Fibroblast of the aortic adventitia (primary cell): ENCODE measurements at places on chromosomes 16 and 17. TPM values are rescaled to one million over a fixed set of nuclear protein-coding genes. Genes with fewer than 3 reads are reported as not detected.

GRCh38 chr16:86978445-86979030 lies 338.7 kb downstream of the C16orf95 start:
- no peak for DNase-seq

- DNase-seq = no peak
These were observed 224.7 kb downstream of the ENGASE start for GRCh38 chr17:79299349-79299748.

P2RX5 gene
- 0.27 and 1.2 TPM in 2 replicates for total RNA-seq

- no peak for DNase-seq
These were observed 32.8 kb downstream of the XYLT1 start for GRCh38 chr16:17437981-17438380.

DNA sequence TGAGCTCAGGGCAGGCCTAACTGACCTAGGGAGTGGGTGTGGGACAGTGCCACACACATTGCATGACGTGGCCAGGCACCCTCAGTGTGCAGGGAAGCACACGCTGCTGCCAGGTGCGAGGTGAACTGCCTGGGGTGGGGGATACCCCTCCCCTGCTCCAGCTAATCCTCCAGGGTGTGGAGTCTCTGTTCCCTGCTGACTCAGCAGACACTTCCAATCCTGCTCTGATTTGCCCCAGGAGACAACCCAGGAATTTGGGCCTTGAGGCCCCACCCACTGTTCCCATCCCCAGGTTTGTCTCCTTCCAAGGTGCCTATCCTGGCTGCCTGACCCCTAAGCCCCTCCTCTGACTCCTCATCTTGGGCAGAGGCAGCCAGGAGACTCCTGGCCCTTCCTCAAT lies 10.7 kb downstream of the DLX3 start:
- no peak for DNase-seq

GRAP gene
- total RNA-seq = under 0.01 TPM in 1 of 2 replicates, not detected in the other

DNA sequence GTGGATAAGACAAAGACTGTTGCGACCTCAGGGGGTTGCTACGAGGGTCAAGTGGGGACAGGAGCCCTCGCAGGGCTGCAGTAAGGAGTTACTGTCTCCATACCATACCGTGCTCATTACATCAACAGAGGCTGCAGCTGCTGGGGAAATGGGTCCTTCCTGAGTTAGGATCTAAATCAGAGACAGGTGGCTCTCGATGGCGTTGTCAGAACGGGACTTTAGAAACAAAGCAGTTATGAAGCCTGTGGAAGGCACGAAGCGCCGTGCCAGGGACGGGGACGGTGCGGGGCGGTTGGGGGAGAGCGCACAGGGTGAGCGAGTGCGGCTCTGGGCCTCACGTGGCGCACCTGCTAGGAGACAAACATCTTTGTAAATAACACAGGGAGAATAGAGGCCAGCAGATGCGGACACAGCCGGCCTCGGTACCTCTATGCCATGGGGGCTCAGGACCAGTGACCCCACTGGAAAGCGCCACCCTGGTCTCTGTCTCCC lies 34.4 kb downstream of the ZCCHC14 start:
- no peak for DNase-seq

DNA sequence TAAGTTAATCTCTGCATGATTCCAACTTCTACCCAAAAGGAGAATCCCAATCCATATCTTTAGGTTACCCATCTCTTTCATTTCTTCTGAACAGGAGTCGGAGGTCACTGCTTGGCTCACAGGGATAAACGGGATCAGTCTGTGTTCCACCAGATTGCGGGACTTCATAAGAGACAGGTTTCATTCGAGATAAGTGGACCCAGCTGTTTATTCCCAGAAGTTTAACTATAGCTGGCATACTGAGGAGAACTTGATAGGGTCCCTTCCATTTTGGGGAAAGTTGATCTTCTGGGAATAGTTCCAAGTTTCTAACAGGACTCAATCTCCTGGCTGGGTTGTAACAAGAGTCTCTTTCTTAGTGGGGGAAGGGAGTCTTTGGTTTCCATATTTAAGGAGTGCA lies 45.4 kb upstream of the ARL4D start:
- no peak for DNase-seq

SLFN11 gene
- total RNA-seq = 41.5 and 99.2 TPM in 2 replicates

EVPLL gene
- total RNA-seq = not detected in 2 replicates

DNA sequence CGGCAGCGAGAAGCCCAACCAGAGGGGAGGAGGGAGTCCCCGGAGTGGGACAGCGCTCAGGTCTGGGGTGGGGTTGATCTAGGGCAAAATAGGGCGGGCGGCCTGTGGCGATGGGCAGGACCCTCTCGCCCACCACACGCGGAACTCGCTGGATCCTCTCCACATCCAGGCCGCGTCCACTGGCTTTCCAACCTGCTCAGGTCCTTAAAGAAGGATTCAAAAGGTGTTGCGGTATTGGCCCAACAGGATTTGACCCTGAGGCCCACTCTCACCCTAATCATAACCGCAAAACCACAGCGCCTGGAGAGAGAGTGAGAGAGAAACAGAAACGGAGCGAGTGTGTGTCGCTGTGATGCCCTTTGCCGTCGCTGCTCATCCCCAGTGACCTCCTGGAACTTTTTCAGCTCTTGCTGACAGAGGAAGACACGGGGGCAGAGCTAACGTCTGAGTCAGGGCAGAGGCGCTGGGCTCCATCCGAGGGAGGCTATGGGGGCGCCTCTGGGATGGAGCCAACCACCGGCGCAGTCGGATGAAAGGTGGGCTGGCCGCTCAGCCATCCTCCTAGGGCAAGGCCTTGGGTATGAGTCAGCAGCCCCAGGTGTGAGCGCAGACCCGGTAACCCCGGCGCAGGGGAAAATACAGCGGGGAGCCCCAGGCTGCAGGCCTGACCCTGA lies 16.7 kb upstream of the OR1F1 start:
- DNase-seq = no peak

GNG13 gene
- total RNA-seq = not detected in 2 replicates

DNA sequence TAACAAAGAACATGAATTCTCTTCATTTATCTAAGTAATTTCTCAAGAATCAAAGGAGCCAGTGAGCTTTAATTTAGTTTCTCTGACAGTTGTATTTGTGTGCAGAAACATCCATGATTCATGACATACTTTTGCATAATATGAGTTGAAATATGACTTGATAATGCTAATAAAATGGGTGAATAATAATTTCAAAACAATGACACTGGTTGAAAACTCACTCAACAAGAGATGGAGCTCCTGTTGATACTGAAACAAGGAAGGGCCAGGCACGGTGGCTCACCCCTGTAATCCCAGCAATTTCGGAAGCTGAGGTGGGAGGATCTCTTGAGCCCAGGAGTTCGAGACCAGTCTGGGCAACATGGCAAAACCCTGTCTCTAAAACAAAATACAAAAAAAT lies 147.0 kb downstream of the MAP2K6 start:
- no peak for DNase-seq

CAPNS2 gene
- 1.7 and 2.8 TPM in 2 replicates for total RNA-seq

DNA sequence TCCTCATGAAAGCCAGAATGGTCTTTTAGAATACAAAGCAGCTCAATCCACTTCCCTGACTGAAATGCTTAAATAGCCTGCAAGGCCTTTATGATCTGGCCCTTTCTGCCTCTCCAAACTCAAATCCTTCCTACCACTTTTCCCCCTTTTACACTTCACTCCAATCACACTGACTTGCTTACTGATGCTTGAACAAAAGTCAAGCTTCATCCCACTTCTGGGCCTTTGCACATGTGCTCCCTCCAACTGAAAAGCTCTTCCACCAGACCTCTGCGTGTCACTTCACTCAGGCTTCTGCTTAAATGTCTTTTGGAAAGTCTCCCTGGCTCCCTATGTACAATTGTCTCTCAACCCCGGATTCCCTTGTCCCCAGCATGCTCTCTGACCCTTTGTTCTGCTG lies 13.3 kb upstream of the TERB1 start:
- no peak for DNase-seq
